ENCODE measurements at places on chromosomes 12 and 14.

GRCh38 chr12:31440586-31440985 is 114.6 kb upstream of the SINHCAF start:
- no peak for DNase-seq

GRCh38 chr14:87772854-87773253 is 220.1 kb downstream of the GALC start:
- DNase-seq: no peak

DNA sequence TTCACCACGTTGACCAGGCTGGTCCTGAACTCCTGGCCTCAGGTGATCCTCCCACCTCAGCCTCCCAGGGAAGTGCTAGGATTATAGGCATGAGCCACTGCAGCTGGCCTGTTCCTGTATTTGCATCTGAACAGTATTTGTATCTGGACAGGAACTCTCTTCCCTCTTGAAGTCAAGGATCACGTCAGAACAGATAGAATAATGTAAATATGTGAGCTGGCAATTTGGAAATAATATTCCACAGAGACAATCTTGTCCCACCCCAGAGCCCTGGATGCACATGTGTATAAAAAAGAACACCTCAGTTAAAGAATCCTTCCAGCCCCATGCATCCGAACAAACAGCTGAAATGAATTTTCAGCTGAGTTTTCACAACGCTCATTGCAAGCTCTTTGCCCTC is 118.3 kb downstream of the VEZT start:
- DNase-seq: no peak

- DNase-seq: no peak
Measured at GRCh38 chr14:42374332-42374731, 767.7 kb downstream of the LRFN5 start.

GRCh38 chr12:19431407-19432308 is 7.6 kb upstream of the AEBP2 start:
- DNase-seq: peak; percentile 69

- no peak for DNase-seq
Measured at GRCh38 chr12:12764824-12765223, 20.6 kb upstream of the APOLD1 start.

DNA sequence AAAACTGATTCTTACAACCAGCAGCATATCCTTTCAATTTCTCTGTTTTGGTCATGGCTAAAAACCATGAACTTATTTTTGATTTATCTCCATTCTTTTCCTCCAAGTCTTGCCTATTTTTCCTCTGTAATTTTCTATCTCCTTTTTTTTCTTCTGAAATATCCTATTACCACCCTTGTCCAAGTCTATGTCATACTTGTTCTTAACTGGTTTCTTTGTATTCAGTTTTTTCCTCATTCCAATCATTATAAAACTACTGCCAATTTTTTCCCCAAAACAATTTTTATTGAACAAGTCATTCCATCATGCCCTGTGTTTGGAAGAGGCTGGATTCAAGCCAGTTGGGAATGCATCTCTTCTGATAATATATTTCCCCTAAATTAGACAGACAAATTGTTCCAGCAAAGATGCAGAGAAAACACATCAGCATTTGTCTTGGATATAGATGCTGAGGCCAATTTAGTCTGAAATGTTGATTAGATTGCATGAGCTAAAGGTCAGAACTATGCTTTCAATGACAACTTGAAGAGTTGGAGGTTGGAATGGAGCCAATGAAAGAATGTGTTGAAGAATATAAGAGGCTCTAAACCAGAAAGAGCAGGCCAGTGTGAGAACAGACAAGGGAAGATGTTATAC is 30.7 kb downstream of the OTOGL start:
- DNase-seq: peak; percentile 16

- DNase-seq: no peak
Measured at GRCh38 chr14:52227619-52228222, 39.8 kb upstream of the PTGDR start.

GRCh38 chr12:121184425-121184824 is 25.5 kb upstream of the P2RX4 start:
- DNase-seq: no peak

DNA sequence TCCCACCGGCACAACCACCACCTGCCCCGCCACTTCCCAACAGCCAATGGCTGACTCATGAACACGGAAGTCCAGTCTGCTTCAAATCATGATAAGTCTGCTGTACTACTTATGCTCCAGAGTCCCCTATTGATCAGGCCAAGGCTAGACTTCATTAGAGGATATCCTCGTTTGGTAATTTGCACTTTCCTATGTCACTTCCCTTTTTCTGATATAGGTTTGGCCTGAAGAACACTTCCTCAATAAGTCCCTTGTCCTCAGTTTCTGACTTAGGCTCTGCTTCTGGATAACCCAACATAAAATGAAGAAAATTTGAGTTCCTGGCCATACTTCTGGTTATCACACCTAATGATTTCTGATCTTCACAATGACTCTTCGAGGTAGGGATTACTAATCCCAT is 45.3 kb downstream of the IFNG-AS1 start:
- no peak for DNase-seq

DNA sequence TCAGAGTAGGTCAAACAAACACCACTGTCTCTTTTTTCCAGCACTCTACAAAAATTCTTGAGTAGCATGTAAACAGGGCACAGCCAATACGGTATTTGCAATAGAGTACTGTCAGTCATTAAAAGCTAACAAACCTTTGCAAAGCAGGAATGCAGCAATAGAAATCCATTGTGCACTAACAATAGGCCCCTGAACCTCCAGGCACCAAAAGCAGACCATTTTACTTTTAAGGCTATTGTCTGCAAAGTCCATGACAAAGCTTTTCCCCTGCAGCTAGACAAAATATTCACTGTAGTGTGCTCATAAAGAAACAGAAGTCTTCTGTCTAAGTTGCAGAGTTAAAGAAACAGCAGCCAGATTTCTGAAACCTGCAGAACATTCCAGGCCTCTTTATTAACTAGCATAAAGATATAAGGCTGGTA is 191.9 kb downstream of the SOX5 start:
- no peak for DNase-seq

- DNase-seq: no peak
Measured at GRCh38 chr14:80942191-80942600, 658 bp upstream of the CEP128 start.

- DNase-seq: peak; percentile 80
Measured at GRCh38 chr12:101697197-101697929, at the start of gene CHPT1. TSS of gene CHPT1 (plus strand) at chr12:101697640. CDS start at chr12:101697862, 222 bp downstream.

DNA sequence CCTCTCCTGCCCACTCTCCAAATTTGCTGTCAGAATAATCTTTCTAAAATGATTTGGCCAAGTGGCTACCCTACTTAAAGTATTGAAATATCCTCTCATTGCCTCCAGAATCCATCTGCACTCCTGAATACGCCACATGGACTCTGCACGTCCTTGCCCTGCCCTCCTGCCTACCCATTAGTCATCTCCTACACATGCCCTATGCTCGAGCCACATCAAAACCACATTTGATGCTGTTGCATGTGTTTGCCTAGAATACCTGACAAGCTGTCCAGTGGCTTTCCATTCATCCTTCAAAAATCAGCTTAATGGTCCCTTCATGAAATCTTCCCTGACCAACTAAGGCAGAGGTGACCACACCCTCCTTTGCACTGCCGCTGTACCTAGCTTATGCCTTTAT is 17.0 kb downstream of the VCPKMT start:
- no peak for DNase-seq

DNA sequence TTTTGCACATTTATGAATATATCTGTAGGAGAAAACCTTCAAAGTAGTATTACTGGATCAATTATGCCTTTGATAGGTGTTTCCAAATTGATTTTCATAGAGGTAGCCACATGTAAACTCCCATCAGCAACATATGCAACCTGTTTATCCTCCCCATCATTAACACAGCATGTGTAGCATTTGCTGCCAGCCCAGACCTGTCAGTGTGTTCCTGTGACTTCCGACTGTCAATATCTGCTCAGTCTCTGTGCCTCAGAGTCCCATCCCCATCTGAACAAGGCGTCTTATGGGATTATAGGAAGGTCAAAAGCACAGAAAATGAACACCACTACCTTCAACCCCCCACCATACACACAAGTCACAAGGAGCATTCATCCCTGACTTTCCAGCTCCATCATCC is 9.5 kb upstream of the CAPRIN2 start:
- DNase-seq: no peak

DNA sequence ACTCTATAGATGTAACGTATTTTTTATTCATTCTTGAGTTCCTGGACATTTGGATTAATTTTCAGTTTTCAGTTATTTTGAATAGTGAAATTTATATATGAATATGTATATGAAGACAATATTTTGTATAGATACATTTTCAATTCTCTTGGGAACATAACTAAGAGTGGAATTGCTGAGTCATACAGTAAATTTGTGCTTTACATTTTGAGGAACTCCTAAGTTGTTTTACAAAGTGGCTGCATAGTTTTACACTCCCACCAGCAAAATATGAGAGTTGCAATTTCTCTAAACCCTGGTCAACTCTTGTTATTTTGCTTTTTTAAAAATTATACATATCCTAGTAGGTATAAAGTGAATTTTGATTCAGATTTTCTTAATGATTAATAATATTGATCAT is 1838.6 kb upstream of the SEL1L start:
- DNase-seq: no peak

- no peak for DNase-seq
Measured at GRCh38 chr14:21822109-21822508, 148.5 kb upstream of the OR4E1 start.
